ENCODE measurements at places on chromosomes 13 and 19.
A peak's percentile ranks its signal among the peaks of the same experiment; 100 is the strongest.

- DNase-seq = no peak
Measured at GRCh38 chr13:27354379-27354778, 70.0 kb upstream of the GTF3A start.

DNA sequence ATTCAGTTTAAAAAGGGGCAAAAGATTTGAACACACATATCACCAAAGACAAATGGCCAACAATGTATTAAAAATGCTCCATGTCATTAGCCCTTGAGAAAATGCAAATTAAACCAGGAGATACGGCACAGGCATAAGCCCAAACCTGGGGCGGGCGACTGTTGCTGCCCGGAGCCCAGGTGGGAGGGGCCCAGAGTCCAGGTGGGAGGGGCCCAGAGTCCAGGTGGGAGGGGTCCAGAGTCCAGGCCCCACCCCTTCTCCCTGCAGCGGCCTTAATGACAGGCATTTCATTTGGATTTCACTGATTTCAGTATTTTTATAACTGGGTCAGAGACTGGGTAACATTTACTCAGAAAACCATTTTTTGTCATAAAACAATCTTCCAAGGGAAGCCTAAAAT, 78.2 kb downstream of the RASA3 start:
- no peak for DNase-seq

- DNase-seq = no peak
Measured at GRCh38 chr19:10155839-10156238, 36.1 kb upstream of the EIF3G start.

DNA sequence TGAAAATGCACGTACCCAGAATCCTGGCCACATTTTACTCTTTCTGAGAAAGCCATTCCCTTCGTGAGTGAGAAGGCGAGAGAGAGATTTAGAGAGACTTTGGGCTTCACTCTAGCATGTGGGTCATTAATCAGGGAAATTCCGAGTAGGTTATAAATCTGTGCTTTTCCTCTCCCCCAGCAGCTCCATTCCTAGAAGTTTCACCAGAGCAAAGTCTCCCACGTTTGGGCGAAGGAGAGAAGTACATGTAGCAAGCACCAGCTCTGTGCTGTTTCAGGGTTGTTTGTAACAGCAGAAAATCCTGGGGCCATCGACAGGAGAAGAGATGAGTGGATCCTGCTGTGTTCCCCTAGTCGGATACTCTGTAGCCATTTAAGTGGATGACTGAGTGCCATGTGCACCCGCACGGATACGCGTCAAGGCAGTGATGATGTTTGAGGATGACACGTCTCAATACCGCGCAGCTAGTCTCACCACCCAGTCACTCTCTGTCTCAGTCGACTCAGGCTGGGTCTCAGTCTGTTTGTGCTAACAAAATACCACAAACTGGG, 131.8 kb upstream of the PEG3 start:
- DNase-seq = no peak

GRCh38 chr13:95220611-95221010, 80.6 kb downstream of the ABCC4 start:
- no peak for DNase-seq

DNA sequence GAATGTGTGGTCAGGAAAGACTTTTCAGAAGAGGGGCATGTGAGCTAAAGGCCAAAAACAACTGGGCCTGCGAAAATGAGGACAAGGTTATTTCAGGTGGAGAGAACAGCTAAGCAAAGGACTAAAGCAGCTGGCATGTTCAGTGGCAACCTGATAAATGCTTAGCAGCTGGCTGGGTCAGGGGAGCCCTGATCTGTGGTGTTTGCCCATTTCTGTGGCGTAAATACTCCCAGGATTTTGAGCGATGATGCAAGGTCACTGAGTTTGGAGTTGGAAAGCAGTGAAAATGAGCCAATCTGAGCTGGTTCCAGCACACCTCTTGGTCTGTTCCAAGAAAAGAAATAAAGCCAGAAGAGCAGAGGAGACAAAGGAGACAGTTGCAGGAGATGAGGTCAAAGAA, 704.3 kb downstream of the UQCRFS1 start:
- no peak for DNase-seq

GRCh38 chr19:17739121-17739875, 12.0 kb upstream of the FCHO1 start:
- DNase-seq = no peak

DNA sequence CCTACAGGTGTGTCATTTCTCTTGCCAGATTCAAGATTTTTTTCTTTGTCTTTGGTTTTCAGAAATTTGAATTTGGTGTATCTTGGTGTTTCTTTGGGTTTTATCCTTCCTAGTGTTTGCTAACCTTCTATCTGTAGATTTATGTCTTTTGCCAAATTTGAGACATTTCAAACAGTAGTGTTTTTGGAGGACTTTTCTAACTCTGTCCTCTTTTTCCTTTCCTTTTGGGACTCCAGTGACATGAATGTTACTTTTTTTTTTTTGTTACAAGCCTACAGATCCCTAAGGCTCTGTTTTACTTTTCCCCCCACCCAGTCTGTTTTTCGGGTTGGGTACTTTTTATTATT, 58.8 kb downstream of the ZMYM2 start:
- no peak for DNase-seq

DNA sequence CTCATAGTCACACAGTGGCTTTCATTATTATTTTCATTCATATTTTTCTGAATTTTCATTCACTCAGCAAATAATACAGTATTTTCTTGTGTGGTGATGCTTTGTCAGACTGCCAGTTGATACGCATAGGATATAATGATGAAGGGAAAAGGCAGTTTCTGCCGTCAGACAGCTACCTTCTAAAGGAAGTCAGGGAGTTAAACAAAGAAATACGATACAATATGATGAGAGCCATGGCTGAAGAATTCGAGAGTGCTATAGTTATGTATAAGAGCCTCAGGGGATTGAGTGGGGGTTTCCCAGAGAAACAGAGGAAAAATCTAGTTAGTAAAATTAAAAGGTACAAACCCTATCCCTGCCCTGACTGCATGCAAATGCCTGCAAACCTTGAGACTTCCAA, 479.1 kb downstream of the OLFM4 start:
- DNase-seq = no peak

DNA sequence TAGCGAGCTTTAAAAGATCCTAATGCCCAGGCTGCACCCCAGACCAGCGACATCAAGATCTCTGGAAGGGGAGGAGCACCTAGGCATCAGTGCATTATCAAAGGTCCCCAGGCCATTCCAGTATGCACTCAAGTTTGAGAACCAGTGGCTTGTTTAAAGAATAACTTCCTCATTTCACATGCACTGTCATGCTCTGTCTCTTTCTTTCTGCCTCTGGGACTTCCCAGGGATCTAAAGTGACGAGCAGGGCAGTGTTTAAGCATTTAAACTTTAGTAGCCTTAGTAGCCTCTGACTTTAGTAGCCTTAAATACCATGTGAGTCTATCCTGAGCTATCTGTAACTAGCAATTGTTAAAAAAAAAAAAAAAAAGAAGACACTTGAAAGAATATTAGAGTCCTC, 8.9 kb upstream of the FARP1 start:
- no peak for DNase-seq

GRCh38 chr19:53102206-53102755, 941 bp downstream of the ZNF160 start:
- DNase-seq = no peak

DNA sequence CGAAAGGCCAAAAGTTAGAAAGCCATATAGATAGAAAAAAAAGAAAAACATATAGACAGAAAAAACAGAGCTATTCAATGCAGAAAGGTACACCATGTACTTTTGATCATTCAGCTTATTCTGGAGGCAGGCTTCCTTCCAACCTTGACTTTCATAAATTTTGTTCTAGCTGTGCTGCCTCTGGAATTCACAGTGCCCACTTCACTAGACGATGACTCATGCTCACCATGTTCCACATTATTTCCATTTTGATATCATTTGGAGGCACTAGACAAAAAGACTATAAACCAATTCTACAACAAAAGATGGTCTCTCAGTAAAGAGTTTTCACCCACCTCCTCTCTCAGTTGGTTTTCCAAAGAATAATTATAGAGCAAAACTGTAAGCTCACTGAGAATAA, 229.0 kb upstream of the IPO5 start:
- DNase-seq = no peak

DNA sequence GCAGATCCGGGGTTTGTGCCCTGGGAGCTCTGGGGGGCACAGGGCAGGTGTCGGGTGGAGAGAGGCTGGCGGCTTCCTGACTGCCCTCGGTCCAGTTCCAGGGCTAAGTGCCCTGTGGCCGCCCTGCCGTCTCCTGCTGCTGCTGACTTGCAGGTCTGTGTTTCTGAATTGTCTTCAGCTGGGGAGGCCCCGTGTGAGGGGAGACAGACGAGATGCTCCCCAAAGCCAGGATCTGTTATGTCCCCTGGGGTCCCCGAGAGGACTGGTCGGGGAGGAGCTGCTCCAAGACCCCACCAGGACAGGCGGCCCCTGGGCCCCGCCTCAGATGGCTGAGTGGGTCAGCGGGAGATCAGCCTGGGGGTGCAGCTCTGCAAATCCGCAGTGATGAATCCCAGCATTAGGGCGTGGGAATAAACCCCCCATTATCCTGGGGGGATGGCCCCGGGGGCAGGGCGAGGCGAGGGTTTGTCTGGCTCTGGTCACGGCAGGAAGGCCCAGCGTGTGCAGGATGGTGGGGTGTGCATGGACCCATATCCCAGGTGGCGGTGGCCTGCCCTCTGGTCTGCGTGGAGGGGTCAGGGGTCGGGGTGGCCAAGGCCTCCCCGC, 4.7 kb downstream of the HCN2 start:
- no peak for DNase-seq

DNA sequence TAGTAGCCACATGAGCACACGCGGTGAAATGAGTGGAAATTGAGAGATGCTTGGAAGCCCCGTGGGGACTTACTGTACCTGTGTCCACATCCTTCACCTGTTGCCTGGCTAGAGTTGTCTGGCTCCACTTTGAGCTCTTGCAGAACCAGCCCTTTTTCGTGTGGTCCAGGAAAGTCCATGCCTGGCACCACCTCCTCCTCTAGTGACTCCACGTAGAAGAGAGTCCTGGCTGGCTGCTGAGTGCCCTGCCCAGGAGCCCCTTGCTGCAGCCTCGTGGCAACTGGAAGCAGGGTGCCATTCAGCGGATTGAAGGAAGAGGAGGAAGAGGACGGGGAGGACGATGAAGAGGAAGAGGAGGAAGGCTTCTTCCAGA, 515 bp upstream of the ATXN8OS start:
- DNase-seq = no peak

DNA sequence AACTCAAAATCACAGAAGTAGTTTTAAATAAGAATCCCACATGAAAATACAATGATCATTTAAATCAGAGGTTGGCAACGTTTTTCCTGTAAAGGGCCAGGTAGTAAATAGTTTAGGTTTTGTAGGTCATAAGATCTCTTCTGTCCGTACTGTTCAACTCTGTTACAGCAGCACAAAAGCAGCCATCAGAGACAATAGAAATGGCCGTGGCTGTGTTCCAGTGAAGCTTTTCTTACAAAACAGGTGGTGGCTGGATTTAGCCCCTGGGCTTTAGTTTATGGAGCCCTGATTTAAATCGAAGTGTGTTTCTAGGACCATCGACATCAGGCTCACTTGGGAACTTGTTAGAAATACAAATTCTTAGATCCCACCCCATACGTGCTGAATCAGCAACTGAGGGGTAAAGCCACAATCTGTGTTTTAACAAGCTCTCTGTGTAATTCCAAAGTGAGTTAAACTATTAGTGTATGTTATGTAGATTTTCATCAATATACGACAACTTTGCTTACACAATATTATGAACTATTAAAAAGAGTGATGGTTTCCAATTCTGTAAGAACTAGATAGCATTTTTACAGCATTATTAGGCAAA, 54.8 kb upstream of the MIR17HG start:
- no peak for DNase-seq

- no peak for DNase-seq
Measured at GRCh38 chr13:97110936-97111335, 111.2 kb upstream of the MBNL2 start.

DNA sequence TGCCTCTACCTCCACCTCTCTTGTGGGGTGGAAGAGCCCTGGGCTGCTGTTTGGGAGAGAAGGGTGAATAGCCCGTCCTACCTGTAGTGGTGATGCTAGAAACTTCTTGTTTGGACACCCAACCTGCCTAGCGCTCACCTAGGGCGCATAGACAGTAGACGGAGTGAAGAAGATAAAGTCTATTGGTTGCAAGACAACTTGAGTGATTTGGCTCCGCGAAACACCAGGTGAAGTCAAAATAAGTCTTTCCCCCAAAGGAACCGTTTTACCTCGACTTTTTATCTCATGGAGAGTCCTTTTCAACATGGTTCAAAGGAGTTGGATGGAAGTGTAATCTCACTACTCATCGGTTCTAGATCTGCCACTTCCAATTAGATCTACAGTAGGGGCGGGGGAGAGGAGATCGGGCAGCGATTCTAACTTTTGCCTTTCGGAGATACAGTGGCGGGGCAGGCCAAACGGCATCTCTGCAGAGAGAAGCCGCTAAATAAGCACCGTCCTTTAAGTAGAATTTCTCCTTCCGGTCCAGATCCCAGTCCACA, 694 bp upstream of the ZIC5 start:
- no peak for DNase-seq

- DNase-seq = no peak
Measured at GRCh38 chr13:20312292-20312691, 80.2 kb upstream of the GJB6 start.

DNA sequence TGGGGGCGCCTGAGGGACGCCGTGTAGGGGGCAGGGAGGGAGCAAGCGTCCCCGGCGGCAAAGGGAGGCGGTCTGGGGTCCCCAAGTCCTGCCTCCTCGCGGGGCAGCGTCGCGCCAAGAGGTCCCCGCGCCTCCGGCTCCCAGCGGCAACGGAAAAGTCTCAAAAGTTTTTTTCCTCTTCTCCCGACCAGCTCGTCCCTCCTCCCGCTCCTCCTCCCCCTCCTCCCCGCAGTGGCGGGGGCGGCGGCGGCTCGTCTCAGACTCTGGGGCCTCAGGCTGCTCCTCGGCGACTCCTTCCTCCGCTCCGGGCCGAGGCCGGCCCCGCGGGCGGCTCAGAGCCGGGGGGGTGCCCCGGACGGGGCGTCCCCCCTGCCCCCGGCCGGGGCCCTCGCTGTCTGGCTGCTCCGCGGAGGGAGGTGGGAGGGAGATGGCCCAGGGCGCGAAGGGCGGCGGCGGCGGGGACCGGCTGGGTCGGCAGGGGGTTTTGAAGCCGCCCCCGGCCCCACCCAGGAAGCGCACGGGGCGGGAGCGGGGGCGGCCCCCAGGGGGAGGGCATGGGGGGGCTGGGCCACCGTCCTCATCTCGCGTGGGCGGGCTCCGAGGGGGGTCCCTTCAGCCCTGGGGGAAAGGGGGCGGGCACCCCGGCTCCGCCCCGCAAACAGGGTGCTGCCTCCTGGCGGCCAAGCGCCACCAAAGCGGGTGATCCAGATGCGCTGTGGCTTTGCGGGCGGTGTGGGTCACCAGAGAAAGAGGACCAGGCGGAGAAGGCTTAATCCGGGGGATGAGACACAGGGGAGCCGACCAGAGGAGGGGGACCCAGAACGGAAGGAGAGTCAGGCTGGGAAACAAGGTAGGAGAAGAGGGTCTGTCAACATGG, at the start of gene TGFB1:
Gene TGFB1 (minus strand): TSS at position 457 of the 877 bp plus-strand sequence. CDS start 878 bp downstream, outside the sequence.
- DNase-seq = peak; percentile 39

DNA sequence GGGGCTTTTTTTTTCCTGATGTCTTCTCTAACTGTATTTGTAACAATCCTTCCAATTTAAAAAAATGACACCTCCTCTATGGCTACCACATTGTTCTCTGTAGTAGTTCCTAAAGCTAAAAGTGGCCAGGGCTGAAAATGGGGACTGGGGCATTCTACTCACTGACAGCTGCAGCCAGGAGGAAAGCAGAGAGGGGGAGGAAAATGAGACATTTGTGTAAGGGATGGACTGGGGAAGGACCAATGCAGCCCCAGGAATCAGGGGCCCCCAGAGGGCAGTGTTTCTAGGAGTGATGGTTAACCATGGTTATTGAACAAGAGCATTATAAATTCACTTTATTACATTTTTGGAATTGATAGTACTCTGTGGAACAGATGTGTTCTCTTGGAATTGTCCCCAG, 34.3 kb upstream of the C1QTNF9 start:
- DNase-seq = no peak

Measured in anterior cingulate cortex (tissue), 58 donors.